ENCODE measurements at places on chromosomes 13 and 19. TPM values are rescaled to one million over a fixed set of nuclear protein-coding genes. Genes with fewer than 3 reads are reported as not detected.
A peak's percentile ranks its signal among the peaks of the same experiment; 100 is the strongest.

DNA sequence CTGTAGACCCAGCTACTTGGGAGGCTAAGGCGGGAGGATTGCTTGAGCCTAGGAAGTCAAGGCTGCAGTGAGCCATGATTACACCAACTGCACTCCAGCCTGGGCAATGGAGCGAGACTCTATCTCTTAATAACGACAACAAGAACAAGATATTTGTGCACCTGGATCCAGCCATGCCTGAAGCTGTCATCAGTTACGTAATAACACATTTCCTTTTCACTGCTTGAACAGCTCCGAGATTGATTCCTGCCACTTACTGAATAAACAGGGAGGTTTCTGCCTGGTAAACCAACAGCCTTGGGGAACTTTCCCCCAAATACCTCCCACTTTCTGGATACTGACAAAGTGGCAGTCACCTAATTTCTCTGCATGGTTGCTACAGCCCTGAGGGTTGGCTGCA lies 5.4 kb downstream of the KANK2 start:
- H3K4me3 ChIP-seq: no peak overlapping the region
- H3K27ac ChIP-seq: no peak overlapping the region
- DNase-seq: no peak
- peaks cover 11% of the 10 kb centered on the region for H3K36me3 ChIP-seq
- H3K27me3 ChIP-seq: no peaks in the 10 kb centered on the region

DNA sequence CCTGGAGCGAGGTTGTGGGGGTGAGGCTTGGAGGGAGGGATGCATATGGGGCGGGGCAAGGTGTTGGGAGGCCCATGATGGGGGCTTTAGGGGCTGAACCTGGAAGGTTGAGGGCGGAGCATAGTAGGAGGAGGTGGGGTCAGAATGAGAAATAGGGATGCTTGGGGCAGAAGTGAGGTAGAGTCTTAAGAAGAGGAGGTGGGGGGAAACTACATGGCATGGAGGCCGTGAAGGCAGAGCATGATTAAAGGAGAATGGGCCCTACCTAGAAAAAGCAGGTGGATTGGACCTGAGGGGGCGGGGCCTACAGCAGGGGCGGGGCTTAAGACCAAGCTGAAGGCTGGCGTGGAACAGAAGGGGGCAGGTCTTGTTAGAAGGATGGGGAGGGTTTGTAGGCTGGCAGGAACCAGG lies 799 bp downstream of the NR1H2 start:
- DNase-seq: peak; percentile 90
- peak overlapping the region; percentile 76 for H3K27ac ChIP-seq
- peak overlapping the region; percentile 55 for H3K4me3 ChIP-seq
- peaks cover 3% of the 10 kb centered on the region for H3K4me1 ChIP-seq
- H3K27me3 ChIP-seq: no peaks in the 10 kb centered on the region

DNA sequence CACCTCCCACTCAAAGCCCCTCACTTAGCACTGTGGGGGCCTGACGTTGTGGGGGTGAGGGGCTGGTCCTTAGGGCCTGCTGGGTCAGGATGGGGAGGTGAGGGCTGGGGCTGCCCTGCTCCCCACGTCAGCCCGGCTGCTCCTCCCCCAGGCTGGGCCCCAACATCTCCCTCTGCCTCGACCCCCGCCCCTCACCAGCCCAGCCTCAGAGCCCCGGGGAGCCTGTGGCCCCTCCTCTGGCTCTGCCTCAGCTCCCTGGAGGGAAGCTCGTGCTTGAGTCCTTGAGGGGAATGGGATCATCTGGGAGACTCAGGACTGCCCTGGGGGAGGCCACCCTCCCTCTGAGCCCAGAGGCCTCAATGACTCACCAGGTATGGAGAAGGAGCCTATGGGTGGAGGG lies 6.8 kb downstream of the LILRA4 start:
- H3K4me1 ChIP-seq: peaks cover 14% of the 10 kb centered on the region
- DNase-seq: no peak

Gene IGFL4
- 0.20 TPM for total RNA-seq

Gene HSD17B14
- 11.4 TPM for total RNA-seq

Gene LEUTX
- not detected for total RNA-seq

Gene ZNF780A
- 15.9 TPM for total RNA-seq

Measured in WTC11 (cell line).